HFF-Myc (cell line): ENCODE measurements at places on chromosomes 11 and 22.

- DNase-seq: no peak
Observed at GRCh38 chr11:18223591-18224387, 12.8 kb downstream of the SAA4 start.

GRCh38 chr11:128628686-128629085, 41.3 kb upstream of the ETS1 start:
- DNase-seq: no peak

GRCh38 chr11:33724644-33725035, 11.6 kb downstream of the CD59 start:
- DNase-seq: no peak

- DNase-seq: no peak
Observed at GRCh38 chr22:19136915-19137314, 5.8 kb downstream of the TSSK2 start.

DNA sequence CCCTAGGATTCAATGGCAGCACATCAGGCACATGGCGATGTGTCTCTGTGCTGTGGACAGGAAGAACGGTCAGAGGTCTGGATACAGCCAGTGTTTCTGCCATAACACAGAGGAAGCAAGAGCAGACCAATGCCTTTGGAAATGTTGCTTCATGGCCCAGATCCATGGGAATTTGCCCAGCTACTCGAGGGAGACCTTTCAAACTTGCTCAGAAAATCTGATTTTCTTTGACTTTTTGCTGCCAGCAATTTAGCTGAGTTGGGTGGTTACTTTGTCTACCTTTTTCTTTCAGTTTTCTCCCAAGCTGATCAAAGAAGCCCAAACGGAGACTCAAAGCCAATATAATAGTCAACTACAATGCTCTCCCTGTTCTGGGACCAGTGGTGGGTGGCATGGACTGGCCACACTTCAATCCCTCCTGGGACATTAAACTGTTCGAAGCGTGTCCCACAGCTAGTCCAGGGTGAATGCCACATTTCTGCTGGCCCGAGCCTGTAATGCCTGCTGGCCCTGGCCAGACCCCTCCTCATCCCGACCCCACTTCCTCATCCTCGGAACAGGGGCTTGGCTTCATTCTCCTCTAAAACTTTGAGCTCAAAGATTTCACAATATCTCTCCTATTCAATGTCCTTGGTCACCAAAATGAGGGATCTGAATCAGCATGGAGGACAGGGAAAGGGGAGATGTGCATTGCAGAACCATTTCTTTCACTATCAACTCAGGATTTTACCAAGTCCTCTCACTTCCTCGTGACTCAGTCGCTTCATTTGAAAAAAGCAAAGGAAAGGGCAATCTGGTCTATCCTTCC, 93.3 kb downstream of the ABTB2 start:
- no peak for DNase-seq

- no peak for DNase-seq
Observed at GRCh38 chr11:39239553-39239952, 2219.9 kb downstream of the LRRC4C start.

DNA sequence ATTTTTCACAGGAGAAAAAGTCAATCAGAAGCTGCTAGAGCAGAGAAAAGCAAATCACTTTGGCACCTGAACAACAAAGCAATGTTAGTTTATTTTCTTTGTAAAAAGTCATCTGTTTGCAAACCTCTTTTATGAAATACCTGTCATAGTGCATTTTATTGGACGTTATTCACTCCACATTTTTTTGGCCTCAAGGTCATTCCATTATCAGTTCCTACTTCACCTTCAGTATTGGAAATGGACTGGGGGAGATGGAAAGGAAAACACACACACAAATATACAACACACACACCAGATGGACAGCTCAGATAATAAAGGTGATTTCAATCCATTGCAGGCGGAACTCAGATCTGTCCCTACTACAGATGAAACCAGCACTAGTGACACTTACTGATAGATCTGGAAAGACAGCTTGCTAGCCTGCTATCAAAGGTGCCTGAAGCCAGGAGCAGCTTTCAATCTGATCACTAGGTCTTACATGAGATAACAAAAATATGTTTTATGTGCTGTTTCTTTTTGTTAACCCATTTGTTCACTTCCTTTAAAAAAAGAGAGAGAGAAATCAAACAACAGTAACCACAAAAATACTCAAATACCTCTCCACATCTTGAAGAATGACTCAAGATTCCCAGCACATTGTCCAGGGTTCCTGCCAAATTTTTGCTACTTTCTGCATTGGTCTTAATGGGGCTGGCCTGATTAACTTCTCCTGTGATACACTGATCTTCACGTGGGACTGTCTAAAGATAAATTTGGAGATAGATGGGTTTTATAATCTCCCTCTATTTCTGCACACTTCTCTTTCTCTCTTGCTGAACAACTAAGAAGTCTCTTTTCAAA, 844.3 kb upstream of the TENM4 start:
- DNase-seq: no peak

GRCh38 chr11:13098616-13099289, 89.6 kb downstream of the RASSF10 start:
- DNase-seq: no peak

DNA sequence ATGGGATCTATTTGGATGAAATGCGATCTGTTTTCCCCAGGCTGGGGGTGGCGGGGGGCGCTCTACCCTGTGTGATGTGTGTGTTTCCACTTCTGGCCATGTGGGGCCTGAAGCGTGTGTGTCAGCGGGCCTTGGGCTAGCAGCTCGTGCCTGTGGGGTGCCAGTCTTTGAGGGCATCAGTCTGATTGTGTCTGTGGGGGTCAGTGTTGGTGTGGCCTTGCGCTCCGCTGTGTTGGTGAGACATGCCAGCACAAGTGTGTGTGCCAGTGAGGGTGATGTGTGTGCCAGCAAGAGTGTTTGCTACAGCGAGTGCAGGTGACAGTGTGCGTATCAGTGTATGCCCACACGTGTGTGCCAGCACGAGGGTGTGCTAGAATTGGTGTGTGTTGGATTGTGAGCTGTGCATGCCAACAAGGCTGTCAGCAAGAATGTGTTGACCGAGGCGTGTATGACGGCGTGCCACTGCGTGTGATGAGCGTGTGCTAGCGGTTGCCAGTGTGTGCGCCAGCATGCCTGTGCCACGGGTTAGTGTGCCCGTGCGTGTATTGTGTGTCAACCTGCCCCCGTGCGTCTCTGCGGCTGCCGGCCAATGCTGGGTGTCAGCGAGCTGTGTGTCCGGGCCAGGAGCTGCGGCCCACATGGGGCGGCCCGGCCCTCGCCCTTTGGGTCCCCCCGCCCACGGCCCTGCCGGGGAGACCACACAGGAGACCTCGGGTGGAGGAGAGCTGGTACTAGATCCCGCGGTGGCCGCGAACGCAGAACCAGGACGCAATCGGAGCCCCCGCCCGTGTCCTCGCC, 519 bp downstream of the ARRB1 start:
- no peak for DNase-seq

DNA sequence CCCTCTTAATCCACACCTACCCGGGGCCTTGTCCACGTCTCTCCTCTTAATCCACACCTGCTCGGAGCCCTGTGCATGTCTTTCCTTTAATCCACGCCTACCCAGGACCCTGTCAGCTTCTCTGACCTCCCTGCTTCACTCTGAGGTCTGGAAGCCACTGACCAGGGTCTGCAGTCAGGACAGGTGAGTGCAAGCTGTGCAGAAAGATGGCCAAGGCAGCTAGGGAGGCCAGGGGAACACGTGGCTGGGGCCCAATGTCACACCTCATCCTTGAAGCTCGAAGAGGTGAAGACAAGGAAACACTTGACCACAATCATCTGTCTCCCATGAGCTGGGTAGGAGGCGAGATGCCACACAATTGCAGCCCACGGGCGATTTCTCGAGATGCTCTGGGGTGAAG, 1516.9 kb downstream of the BRD1 start:
- DNase-seq: no peak

- no peak for DNase-seq
Observed at GRCh38 chr11:124752471-124753102, 532 bp upstream of the VSIG2 start.

- DNase-seq: no peak
Observed at GRCh38 chr22:23223569-23224317, 43.4 kb downstream of the BCR start.

GRCh38 chr11:25377466-25377865, 880.6 kb downstream of the LUZP2 start:
- DNase-seq: no peak

- DNase-seq: no peak
Observed at GRCh38 chr11:4589017-4589416, 4.8 kb upstream of the OR52I1 start.

DNA sequence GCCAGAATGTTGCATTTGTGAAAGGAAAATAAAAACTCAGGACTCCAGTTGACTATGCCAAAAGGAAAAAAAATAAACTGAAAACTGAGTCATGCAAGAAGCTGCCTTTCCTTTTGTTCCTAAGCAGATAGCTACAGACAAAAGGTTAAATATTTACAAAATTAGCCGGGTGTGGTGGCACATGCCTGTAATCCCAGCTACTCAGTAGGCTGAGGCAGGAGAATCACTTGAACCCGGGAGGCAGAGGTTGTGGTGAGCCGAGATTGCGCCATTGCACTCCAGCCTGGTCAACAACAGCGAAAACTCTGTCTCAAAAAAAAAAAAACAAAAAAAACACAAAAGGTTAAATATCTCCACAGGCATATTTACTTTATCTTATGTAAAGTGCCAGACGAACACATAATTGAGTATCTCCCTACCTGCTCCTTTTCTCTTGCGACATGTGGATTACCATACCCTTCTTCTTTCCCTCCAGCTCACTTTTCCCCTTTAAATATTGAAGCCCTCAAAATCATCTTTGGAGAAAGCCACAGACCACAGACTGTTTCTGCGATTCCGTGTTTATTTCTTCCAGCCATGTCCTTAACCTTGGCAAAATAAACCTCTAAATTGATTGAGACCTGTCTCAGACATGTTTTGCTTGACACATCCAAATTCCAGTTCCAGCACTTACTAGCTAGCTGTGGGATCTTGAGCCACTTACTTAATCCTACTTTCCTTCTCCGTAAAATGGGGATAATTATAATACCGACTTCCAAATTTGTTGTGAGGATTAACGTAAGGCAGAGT, 2.3 kb upstream of the SMPD1 start:
- no peak for DNase-seq

GRCh38 chr11:33635161-33635560, 65.5 kb downstream of the C11orf91 start:
- DNase-seq: no peak

DNA sequence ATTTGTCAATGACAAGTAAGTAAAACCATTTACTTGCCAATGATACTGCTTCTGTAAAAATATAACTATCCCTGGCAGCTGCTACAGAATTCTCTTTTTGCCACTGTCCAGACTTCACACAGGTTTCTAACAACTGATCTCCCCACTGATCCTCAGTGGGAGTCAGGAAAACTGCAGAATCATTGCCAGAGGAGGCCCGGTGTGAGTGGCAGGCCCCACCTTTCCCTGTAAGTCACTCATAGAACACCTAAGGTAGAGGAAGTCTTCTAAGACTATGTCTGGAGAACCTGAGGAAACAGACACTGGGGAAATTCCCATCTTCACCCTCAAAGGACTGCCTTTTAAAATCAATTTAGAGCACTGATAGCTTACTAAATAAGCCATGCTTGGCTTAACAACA, 66.3 kb downstream of the ZC3H12C start:
- DNase-seq: no peak

GRCh38 chr22:19105867-19106802, 16.1 kb downstream of the DGCR2 start:
- DNase-seq: no peak

DNA sequence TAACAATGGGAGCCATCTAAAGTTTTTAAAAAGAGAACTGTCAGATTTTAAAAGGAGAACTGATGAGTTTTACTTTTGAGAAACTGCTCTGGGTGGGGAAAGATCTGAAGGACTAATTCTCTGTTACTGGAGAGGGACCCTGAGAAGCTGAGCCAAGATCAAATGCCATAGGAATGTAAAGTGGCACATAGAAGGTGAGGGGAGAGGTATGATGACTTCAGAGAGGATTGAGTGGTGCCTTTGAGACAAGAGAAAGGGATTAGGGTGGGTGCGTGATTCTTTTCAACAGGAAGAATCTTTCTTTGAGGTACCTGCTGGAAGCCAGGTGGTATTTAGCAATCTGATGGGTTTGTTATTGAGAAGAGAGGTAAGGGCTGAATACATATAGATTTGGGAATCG, 9.0 kb downstream of the CRKL start:
- DNase-seq: no peak

- DNase-seq: no peak
Observed at GRCh38 chr11:576811-577610, 741 bp downstream of the PHRF1 start.

GRCh38 chr11:2664376-2664775, 35.4 kb downstream of the KCNQ1OT1 start:
- no peak for DNase-seq

DNA sequence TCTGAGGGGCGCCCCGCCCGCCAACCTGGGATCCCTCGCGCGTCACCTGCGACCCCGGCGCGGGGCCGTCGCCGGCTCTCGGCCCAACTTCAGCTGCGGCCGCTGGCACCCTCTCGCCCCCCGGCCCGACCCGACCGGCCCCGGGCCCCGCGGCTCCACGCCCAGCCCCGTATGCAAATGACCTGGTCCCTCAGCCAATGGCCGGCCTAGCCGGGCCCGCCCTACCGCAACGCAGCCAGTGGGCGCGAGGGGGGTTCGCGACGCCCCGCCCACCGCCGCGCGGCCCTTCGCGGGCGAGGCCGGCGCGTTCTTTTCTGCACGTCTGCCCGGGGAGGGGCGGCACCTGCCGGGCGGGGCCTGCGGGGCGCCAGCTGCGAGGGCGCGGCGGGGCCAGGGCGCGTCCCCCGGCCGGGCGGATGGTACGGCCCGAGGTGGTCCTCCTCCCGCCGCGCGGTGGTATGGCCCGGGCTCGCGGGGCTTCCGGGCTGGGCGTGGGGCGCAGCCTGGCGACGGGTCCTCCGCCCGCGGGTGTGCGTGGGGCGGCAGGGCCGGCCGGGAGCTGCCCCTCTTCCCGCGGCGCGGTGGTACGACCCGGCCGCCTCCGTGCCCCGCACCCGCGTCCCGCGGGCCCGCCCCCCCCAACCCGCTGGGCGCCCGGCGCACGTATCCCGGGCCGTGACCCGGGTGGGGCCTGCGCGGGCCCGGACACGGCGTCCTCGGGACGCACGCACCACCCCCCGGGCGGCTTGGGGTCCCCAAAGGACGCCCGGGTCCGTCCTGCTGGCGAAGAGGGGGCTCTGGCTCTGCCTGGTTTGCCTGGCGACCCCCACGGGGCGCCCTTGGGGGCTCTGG, 7.7 kb upstream of the PHRF1 start:
- peak; percentile 39 for DNase-seq

- DNase-seq: no peak
Observed at GRCh38 chr11:67668192-67668551, 6.3 kb downstream of the ALDH3B2 start.
